Activated CD4-positive, CD25-positive, alpha-beta regulatory T cell (primary cell): ENCODE measurements at places on chromosomes 3 and 15.

GRCh38 chr3:13073326-13074005, at the start of gene IQSEC1:
IQSEC1 (minus strand) TSS chr3:13073429; CDS start chr3:13073014, 415 bp downstream.
- DNase-seq, result peak; percentile 54

- no peak for DNase-seq
Observed at GRCh38 chr15:63504979-63505841, 817 bp downstream of the USP3 start.

DNA sequence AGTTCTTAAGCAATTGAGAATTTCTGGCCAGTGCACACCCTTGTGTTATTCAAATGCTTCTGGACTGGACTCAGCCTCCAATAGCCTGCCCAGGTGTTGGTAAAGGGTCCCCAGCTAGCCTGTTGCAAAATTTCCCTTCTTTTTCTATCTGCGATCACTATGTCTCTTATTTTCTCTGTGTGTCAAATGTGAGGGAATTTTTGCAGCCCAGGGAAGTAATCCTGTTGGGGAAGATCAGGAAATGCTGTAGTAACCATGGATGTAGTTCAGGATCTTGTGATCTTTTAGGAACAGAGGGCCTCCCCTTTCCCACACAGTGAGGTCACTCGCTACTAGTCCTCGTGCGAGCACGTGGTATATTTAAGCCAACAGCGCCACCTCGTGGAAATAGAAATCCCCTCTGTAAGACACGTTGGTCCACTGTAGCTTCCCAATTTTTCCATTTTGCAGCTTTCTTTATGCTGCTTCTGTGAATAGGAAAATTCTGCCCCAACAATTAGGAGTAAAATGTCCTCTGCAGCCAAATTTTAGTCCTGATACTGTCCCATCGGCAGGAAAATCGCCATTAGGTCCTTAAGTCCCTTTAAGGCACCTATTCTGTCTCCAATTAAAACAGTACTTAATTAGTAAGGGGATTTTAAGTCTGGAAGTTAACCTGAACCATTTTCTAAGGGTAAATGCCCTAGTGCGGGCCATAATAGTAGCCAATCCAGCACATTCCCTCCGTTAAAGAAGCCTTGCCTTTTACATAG, 4.0 kb upstream of the SMCO1 start:
- no peak for DNase-seq

GRCh38 chr3:77602722-77603121, 562.8 kb downstream of the ROBO2 start:
- DNase-seq, result no peak

DNA sequence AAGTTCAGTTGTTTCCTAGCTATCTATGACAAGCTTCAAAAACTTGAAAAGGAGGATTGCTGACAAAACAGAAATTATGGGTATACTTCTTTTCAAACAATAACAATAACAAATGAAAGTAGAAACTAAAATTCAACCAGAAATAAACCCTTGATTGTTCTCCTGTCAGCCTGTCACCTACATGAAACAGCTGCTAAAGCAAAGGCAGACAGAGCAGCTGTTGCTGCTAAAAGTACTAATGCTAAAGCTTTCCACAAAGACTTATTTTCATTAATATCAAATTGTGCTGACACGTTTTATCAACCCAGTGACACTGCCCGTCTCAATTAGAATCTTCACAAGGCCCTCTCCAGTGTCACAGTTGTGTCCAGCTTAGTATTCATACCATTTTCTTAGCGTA, 533.2 kb upstream of the GBE1 start:
- no peak for DNase-seq

- DNase-seq, result no peak
Observed at GRCh38 chr15:101043911-101044624, 124.9 kb downstream of the LRRK1 start.

- no peak for DNase-seq
Observed at GRCh38 chr3:25556447-25556846, 108.3 kb downstream of the TOP2B start.
